ENCODE measurements at places on chromosomes 2 and 18.

- DNase-seq, result no peak
Measured at GRCh38 chr2:168212866-168213265, 34.5 kb downstream of the STK39 start.

- DNase-seq, result no peak
Measured at GRCh38 chr2:45117383-45117782, 108.1 kb upstream of the SIX2 start.

DNA sequence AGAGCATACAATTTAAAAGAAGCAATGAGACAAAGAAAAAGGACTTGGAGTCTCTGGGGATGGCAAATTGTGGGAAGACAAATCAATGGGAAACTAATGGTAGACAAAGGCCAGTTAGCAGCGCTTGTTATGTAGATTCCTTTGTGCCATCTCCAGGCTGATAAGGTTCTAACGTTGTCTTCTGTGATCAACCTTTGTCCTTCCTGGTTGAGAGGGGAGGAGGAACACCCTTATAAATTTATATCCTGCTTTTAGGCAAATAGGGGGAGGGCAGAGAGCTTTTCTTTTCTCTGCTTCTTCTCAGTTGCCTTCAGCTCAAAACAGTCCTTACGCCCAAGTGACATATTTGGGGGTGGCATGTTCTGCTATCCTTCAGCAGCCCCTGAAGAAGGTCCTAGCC, 89.8 kb downstream of the STPG4 start:
- no peak for DNase-seq

DNA sequence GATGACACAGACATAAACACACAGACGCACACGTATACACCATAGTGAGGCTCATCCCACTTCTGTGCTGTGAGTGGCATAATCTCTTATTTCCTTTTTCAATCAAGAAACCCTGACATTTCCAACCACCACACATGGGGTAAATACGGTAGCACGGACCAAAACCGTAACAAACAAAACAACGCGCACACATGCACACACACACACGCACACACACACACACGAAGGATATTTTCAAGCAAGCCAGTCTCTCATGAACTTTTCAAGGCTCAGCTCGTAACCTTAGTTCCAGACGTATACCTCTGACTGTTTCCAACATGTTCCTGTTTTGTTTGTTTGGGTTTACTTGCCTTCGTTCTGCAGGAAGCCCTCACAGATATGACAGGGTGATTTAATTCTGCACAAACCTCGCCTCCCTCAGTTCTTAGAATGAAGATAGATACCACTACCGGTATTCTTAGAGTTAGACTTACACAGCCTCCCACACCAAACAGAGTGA, 119.8 kb downstream of the BCL2 start:
- DNase-seq, result no peak

DNA sequence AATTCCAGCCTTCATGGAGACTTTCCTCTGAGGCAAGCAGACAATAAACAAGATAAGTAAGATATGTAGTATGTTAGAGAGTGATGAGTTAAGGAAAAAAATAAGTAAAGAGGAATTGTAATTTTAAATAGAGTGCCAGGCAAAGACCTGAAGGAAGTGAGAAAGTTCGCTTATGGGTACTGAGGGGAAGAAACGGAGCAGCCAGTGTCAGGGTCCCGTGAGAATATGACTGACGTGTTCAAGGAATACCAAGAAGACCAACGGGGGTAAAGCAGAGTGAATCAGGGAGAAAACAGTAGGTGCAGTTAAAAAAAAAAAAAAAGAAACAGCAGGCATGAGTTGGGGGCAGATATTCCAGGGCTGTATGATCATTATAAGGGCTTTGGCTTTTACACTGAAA, 45.1 kb downstream of the ARHGEF33 start:
- DNase-seq, result no peak

- DNase-seq, result peak; percentile 51
Measured at GRCh38 chr18:14978962-14979535, 231.1 kb downstream of the ANKRD30B start.

DNA sequence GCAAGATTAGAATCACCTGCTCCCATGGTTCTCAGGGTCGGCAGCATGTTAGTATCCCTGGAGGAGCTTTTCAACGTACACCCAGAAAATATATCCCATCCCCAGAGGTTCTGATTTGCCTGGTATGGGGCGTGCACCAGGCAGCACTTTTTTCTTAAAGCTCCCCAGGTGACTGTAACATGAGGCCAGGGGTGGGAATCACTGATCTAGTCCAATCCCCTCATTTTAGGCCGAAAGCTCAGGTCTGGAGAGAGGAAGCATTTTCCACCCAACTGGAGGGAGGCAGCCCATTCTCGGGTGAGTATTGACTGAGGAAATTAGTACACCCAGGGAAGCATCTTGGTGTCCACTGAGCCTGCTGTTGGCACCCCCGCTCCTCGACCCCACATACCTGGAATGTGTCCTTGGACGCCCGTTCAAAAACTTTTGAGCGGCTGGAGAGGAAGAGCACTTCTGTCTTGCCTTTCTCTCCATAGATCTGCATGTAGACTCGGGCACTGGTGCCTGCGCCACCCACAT, 94.3 kb downstream of the LOXHD1 start:
- no peak for DNase-seq

DNA sequence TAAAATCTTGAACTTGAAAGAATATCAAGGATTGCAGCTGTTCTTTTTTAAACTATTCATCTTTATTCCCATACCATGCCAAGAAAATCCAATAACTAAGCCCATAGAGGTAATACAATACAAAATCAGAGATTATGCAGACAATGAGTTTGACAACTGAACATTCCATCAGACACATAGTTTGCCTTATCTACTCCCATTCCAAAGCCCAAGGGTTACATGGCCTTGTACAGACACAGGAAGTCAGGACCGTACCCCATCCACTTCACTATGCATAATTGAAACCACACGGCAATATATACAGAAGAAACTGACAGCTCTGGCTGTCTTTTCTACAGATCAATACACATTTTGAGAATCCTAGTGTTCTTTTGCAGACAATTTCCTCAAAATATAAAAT, 181.3 kb downstream of the TMX3 start:
- no peak for DNase-seq

- DNase-seq, result no peak
Measured at GRCh38 chr2:129296806-129297205, 682.7 kb upstream of the RAB6C start.

GRCh38 chr2:219525533-219526232, 11.4 kb downstream of the ASIC4 start:
- DNase-seq, result no peak

DNA sequence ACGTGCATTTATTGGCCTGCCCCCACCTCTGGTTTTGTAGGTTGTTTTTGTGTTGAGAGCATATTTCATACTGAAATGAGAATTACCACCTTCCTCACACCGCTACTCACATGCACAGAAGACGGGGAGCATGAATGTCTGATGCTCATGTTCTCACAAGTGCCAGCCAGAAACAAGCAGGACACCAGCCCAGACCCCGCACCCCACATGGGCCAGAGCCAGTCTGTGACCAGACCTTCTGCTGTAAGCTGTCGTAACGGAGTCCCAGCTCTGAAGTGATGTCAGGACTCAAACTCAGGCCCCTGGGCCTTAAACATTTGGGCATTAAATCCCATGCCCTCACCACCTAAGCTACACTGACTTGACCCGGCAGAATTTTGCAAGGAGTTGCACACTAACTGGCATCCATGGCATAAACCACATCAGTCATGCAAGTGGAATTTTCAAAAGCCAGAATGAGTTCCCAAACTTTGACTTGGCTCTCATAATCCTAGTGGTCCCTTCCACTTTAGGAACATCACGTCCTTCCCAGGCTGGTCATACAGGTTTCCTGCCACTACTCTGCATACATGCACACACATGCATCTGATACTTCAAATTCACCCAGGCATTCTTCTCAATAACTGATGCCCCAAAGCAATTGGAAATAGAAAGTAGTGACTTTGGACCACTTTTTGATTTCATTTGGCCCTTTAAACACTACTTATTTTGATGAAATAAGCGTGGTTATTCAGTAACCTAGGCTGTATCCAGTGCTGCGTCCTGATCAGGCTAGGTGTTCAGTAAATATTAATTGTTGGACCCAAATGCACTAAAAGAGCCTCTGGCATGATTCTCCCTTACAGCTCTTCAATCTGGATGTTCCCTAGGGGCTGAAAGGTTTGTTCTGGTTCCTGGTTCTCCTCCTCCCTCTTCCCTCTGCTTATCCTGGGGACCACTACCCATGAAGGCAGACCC, 223.1 kb upstream of the ID2 start:
- peak; percentile 15 for DNase-seq

- no peak for DNase-seq
Measured at GRCh38 chr18:10317864-10318690, 136.4 kb upstream of the APCDD1 start.

DNA sequence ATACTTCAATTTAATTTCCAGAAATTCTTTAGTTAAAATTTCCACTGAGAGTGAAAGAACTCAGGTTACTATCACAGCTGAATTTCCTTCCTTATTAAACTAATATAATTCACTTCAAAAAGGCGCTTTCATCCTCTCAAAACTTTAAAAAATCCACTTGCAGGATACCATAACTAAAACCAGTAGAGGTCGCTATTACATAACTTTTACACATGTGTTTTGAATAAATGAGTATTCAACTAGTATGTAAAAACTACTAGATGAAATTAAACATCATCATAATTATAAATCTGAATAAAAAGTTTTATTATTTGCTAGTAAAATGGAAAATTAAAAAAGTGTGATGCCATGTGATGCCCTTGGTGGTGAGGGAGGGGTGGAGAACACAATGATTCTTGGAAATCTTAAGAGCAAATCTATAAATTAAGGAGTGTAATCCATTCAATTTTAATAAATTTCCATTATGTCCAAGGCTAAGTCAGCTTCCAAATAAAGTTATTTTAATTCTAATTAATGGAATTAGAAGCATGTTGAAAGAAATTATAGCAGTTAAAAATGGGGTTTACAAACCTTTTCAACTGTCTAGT, 61.4 kb downstream of the SOS1 start:
- no peak for DNase-seq

DNA sequence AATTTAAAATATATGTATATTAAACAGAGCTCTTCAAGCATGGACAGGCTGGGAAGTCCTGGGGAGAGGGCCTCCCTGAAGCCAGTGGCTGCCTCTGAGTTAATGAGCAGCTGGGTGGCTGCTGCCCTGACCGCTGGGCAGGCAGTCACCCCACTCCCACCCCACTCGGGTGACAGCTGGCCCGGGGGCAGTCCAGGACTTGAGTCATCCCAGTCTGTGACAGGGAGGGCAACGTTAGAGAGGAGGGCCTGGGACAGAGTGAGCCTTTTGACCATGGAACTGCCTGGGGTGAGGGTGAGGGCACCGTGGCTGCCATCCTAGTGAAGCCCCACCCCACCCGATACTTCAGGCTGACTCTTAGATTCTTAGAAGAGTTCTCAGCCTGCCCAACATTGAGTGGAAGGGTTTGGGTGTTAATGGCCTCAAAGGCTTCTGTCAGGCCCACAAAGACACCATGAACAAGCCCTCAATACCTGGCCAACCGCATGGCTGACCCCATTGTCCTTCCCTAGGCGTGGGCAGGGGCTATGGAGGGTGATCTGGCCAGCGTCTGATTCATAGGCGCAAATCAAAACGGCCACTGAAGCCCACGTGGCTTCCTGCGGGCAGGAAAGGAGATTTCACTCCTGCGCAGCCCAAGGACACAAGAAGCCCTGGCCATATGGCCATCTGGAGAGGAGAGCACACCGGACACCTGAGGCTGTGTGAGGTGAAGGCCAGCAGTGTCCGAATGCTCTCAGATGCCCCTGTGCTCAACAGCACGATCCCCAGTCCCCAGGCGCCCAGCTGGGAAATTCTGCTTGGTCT, 47.5 kb downstream of the MRPS5 start:
- DNase-seq, result peak; percentile 47

DNA sequence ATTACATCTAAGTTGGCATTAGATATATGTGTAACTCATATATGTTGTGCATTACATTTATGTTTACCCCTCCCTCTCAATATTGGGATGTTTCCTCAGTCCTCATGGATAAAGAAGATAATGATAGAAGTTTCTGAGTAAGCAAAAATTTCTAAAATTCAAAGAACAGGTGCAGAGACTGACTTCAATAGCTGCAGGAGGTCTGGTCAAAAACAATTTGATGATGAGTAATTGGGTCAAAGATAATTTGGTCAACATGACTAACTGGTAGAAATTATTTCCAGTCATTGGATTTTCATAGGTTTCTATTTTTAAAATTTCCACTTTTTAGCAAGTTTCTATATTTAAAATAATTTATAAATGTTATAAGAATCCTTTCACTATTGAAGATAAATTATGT, 1130.9 kb upstream of the SLC39A10 start:
- DNase-seq, result no peak

GRCh38 chr2:112835061-112835501, 1.5 kb downstream of the IL1B start:
- no peak for DNase-seq

DNA sequence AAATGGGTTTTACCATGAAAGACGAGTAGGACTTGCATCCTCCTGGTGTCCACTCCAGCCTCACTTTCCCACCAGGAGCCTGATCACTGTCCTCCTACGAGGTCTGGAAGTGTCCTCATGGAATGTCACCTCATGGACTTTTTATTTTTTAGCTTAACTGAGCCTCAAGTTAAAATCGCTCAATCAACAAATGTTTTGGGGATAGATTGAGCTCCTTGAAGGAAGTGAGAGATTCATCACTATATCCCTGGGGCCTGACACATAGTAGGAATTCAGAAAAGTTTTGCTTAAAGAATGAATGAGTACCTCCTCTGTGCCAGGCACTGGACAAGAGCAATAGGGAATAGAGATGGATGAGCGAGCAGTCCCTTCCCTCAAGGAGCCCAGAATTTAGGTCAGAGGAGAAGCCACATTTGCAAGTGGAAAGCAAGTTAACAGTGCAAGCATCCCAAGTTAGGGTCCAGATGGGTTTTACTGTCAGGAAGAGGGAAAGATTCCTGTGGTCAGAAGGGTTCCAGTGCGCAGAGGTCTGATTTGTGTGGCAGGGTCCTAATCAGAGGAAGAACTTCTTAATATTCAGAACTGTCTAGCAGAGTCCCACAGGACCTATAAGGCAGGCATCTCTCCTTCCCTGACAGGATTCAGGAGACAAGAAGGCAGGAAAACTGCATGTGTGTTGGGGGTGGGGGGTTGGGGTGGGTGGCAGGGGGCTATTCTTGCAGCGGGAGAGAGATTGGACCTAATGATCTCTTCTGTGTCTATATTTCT, 67.0 kb downstream of the MYCN start:
- DNase-seq, result no peak

DNA sequence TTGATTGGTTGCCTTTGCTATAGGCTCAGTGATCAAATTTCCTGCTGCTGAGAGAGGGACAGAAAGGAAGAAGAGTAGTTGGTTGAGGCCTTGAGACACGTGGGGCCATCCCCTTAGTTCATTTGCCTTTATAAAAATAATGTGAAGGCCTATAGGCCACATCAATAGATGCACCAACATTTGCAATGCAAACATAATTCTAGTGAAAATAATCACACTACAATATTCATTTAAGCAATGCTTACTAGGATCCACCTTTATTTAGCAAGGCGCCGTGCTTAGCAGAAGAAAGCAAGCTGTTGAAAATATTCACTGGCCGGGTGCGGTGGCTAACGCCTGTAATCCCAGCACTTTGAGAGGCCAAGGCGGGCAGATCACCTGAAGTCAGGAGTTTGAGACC, 105.3 kb upstream of the CXCR4 start:
- DNase-seq, result no peak
